Activated CD8-positive, alpha-beta T cell treated with anti-CD3 and anti-CD28 coated beads for 36 hours (primary cell): ENCODE measurements at places on chromosomes 12 and 14.

GRCh38 chr14:71198687-71199086 lies 291.4 kb downstream of the PCNX1 start:
- no peak for DNase-seq

DNA sequence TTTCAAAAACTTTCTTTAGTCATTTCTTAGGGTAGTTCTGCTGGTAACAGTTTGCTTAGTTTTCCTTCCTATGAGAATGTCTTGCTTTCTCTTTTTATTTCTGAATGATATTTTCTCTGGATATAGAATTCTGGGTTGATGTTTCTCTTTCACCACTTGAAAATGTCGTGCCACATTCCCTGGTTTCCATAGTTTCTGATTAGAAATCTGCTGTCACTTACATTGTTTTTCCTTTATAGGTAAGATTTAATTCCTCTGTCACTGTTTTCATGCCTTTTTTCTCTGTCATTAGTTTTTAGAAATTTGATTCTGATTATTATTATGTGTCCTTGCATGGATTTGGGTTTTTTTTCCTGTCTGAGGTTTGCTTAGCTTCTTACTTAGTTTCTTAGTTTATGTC lies 77.3 kb upstream of the PCNX4 start:
- DNase-seq = no peak

- no peak for DNase-seq
Measured at GRCh38 chr14:67571991-67572323, 28.1 kb downstream of the PIGH start.

DNA sequence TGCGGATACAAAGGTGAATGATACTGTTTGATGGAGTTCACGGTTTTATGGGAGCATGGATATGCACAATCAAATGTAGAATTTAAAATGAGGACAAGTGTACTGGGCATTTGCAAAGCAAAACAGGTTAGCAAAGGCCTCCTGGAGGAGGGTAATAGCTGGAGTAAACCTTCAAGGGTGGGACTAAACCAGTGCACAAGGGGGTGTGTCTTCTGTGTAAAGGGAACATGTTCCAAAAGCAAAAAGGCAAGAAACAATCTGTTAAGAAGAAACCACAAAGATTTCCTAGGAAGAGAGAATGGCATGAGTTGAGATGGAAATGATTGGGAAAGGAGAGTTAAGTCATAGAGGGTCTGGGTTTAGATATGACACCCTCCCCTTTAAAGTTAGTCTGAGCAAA lies 109.2 kb upstream of the SLCO1C1 start:
- DNase-seq = no peak

DNA sequence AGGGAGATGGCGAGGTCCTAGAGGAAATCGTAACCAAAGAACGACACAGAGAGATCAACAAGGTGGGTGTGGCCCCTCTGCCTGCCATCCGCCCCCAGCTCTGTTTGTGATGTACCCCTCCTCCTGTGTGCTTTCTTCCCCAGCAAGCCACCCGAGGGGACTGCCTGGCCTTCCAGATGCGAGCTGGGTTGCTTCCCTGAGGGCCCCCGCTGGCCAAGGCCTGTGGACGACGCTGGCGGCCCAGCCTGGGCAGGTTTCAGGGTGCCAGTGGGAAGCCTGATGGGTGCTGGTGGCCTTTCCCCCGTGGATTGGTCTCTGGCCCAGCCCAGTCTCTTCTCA lies 2.0 kb downstream of the ARL6IP4 start:
- DNase-seq = no peak

DNA sequence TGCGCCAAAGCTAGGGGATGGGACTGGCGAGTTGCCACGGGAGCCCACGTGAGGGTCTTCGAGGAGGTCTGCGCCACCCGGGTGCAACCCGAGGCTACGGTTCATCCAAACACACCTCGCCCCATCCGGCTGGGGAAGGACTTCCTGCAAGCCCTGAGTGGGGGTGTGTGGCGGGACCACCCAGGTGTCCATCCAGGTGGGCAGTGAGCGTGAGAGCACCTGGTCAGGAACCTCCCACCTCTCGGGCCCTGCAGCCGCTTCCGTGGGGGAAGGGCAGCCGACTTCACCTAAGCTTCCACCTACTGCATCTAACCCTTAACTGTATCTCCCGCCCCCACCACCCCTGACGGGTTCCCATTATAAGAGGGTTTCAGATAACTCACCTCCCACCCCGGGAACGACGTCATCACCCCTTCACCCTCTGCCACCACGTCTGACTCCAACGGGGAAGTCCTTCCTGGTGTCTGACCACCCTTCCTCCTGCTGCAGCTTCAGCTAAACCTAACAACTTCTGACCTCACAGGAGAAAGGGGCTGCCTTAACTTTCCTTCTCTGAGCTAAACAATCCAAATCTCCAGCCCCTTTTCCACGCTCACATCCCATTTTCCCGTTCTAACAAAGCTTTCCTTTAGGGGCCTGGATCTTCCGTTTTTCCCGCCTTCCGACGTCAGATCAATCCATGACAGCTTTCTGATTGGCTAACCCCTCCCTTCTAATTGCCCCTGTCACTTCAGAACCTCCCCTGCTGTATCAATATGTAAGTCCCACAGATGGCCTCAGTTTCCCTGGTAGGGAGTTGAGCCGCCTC lies 27.4 kb upstream of the SMUG1 start:
- DNase-seq = peak; percentile 87
